Neural crest cell (in vitro differentiated cells): ENCODE measurements at places on chromosomes 1 and 21. TPM values are rescaled to one million over a fixed set of nuclear protein-coding genes. Genes with fewer than 3 reads are reported as not detected.
A peak's percentile ranks its signal among the peaks of the same experiment; 100 is the strongest.

DNA sequence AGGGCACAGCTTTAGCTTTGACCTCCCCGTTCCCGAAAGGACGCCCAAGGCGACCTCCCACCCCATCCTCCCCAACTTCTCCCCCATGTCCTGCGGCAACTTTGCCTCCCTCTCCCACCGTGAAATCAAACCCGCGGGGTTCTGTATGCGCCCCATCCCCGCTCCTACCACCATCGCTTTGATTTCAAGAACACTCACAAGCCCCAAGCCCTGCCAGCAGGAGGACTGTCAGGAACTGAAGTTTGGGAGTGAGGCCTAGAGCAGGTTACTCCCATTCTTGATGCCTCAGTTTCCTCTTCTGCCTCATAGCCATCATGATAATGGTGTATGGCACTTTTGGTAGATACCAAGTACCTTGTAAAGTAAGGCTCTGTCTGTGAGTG is 2.3 kb downstream of the PTPRU start:
- DNase-seq, result no peak

DNA sequence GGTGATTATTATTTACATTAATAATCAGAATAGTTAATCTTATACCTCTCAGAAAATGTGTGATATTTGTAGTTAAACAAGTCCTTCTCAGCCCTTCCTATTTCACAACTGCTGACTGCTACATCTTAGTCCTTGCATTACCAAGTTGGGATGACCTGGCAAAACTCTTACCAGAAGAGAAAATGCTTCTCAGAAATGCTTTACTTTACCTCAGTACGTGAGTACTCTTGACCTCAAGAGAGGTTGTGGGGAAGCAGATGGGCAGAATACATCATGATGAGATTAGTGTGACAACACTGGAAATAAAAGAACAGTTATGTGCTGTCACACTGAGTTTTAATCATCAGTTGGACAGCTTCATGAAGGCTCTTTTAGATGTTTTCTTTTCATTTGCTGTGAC is 16.2 kb downstream of the CFAP126 start:
- DNase-seq, result no peak

- DNase-seq, result no peak
Observed at GRCh38 chr1:229832695-229833094, 206.6 kb downstream of the URB2 start.

NIBAN1 gene
- 0.63 and 0.82 TPM in 2 replicates for total RNA-seq

GALNT2 gene
- total RNA-seq, result 57.1 and 58.0 TPM in 2 replicates

- DNase-seq, result no peak
Observed at GRCh38 chr1:218775501-218776021, 398.1 kb upstream of the LYPLAL1 start.

ASCL5 gene
- total RNA-seq, result not detected in 2 replicates

GRCh38 chr1:224879162-224879803 is 50.2 kb upstream of the DNAH14 start:
- DNase-seq, result no peak

AGBL4 gene
- 0.09 and 0.68 TPM in 2 replicates for total RNA-seq

DNA sequence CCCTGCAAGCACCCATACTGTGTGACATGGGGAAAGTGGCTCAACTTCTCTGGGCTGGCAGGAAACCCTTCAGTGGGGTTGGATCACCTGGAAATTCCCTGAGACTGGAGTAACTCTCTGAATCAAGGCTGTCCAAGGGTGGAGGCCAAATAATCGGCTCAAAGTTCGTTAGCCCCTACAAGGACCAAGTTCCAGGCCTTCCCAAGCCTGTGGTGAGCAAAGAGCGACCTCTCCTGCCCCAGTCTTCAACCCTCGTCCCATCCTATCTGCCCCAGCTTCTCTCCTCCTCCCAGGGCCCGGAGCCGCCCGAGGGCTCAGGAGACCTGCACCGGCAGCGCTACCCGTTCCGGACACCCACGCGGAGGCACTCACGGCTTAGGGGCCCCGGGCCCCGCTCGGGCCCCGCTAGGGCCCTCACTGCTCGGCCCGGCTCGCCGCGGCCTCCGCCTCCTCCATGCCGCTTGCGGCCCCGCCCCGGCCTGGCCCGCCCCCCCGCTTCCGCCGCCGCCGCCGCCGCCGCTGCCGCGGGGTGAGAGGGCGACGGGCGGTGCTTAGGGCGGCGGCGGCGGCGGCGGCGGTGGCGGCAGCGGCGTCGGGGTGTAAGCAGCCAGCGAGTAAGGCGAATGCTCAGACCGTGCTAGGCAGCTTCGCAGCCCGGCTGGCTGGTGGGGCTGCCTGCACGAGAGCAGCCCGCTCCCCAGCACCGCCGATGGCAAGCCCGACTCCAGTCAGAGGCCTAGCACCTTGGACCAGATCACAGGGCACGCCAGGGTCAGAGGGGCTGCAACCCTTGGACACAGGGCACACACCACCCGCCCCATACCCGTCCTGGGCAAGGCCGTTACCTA is at the start of gene POMGNT1:
TSS of gene POMGNT1 (minus strand) at position 471 of the 848 bp plus-strand sequence. CDS start 613 bp downstream, outside the sequence.
- DNase-seq, result peak; percentile 55

- no peak for DNase-seq
Observed at GRCh38 chr21:39385299-39386145, 36.6 kb upstream of the HMGN1 start.

DNA sequence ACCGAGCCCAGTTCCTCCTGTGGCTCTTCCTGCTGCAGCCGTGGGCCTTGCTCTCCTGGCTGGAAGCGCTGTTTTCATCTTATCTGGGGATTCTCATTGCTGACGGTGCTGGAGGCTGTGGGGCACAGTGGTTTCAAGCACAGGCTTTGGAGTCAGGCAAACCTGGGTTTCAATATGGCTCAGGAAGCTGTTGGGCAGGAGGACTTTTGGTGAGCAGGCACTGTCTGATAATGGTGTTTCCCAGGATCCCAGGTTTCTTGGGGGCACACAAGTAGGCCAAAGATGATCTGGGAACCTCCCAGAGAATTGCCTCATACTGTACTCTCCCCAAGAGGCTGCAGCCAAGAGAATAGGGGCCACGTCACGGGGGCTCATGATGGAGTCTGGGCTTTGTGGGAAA is 105.6 kb upstream of the TRABD2B start:
- DNase-seq, result no peak

DNA sequence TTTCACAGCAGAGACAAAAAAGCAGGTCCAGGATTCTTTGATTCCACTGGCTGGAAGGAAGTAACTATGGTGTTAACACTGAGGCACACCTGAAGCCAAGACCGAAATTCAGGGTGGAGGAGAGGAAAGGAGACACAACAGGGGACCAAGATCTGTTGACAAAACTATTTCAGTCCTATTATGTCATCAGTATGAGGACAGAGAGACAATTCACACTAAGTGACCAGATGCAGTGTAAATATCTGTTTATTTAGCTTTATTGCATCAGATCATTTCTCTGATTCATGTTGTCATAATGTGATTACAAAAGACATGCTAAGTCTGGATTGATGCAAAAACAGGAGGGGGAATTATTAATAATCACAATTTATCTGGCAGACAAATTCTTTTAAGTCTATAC is 118.8 kb downstream of the SIPA1L2 start:
- no peak for DNase-seq

DNA sequence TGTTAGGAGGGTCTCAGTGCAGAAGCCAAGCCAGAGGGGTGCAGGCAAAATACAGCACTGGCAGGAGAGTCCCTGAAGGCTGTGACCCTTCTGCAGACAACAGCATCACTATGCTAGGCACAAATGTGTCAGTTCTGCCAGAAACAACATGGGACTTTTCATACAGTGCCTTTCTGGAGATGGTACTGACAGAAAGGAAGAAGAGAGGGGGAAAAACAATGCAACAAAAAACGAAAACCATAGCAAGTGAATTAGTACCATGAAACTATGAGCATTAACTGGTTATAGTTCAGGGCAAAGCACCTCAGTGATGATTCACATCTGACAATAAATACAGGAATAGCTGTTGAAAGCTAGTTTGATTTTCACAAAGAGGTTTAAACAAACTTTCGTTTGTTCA is 140.8 kb upstream of the NBPF11 start:
- DNase-seq, result no peak

DNA sequence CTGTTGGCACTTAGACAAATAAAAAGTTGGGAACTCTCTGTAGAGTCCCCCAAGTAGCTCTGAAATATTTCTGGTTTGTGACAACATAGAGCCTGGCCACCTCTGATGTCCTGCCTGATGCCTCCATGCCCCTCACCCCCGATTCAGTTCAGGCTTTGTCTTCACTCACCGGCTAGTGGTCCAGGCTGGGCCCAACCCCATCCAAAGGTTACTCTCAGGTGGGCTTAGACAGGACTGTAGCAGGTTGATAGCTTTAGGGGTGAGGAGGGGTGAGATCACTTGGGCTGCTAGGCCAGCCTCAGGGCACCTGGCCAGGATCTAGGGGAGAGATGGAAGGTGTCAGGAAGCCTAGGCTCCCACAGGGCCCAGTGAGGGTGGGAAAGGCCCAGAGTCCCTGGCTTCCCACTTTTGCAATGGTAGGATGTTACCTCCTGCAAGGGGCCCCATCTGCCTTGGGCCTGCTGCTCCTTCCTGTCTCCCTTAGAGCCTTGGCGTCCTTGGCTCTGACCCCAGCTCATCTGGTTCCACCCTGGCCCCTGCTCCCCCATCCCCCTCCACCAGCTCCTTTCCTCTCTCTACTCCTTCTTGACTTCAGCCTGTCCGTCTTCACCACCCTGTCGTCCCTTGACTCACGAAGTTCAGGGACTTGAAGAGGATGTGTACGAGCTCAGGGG is 6.7 kb downstream of the EPS8L3 start:
- no peak for DNase-seq

- no peak for DNase-seq
Observed at GRCh38 chr1:51818487-51818886, 60.0 kb downstream of the NRDC start.

DNA sequence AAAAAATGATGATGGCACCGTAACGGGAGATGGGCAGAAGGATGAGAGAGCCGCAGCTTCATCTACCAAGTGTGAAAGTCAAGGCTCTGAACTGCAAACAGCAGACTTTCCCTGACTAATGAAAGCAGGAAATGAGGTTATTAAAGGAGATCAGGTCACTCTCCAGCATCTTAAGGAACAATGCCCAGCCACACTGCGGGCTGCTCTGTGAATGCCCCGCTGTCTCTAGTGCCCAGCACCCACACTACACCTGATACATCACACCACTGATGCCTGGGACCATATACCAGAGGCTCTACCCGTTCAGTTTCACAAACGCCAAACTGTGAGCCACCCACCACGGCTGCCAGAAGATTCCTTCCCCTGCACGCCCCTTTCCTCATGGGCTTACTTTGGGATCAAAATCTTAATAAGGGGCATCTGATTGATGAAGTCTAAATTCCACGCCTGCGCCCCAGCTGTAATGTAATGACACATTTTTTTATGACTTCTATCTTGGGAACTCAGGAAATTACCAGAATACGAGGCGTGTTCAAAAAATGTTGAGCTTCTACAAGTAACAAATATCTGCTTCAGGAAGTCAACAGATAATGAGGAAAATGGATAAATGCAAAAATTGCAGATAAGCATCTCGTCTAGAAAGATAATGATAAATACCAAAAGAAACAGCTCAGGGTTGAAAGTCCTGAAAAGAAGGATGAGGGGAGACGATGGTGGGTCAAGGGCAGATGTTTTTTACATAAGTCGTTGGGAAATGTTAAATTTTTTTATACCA is 72.0 kb downstream of the MIS18A start:
- DNase-seq, result no peak

- no peak for DNase-seq
Observed at GRCh38 chr21:40324389-40324788, 457.2 kb downstream of the PCP4 start.

GRCh38 chr1:11960715-11961114 is 19.5 kb upstream of the MFN2 start:
- DNase-seq, result no peak

LCE1D gene
- total RNA-seq, result not detected in 2 replicates

DNA sequence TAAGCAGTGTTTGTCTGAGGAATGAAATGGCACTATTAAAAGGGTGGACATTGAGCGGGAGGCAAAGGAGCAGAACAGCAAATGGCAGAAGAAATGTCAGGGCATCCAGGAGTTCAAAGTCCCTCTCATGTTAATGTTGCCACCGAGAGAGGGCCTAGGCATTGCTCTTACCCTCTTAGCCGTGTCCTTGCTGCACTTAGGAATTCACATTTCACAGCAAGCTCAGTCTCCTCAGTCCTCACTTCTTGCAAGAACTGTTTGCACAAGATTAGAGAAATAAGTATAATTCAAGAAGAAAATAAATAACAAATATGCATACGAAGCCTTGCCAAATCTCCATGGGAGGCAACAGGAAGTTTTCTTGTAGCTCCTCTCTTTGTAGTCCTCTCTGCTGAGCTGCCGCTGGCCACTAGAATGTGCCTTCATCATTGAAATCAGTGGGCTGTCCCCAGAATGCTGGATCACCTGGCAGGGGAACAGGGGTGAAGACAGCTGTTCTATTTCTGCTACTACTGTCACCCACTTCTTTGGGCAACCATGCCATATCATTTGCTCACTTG is 205.8 kb downstream of the ZNF326 start:
- no peak for DNase-seq

DNA sequence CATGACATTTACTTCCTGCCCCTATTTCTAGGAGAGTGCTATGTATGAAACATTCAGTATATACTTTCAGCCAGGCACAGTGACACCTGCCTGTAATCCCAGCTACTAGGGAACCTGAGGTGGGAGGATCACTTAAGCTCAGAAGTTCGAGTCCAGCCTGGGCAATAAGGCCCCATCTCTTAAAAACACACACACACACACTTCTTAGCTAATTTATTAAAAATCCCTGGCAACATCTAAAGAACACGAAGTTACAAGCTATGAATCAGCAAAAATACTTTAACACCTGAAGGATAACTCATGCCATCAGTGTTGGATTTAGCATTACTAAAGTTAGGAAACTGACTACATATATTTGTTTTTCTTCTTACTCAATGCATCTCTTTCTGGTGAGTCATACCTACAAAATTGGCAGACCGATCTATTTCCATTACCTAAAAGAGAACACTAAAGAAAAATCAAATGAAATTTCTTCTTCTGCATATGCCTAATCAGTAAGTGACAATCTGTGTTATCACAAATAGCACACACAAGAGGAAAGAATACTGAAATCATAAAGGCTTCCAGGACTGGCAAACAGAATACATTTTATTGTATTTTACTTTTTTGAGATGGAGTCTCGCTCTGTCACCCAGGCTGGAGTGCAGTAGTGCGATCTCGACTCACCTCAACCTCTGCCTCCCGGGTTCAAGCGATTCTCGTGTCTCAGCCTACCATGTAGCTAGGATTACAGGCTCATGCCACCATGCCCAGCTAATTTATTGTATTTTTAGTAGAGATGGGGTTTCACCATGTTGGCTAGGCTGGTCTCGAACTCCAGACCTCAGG is 41.4 kb downstream of the RNF115 start:
- DNase-seq, result no peak

DNA sequence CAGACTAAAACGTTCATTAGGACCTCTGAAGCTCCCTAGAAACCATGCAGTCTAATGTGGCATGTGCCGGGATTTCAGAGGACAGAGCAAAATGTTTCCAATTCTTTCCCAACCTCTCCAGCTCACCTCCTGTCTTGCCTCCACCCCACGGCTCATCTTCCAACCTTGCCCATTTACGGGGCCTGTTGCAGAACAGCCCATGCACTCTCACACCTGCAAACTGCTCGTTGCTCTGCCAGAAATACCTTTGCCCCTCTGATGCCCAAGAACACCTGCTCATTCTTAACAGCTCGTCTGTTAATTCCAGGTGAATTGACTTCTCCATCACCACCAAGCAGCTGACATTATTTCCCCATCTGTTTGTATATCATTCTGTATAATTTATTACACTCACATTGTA is 53.9 kb upstream of the LBR start:
- DNase-seq, result no peak
